Activated T-helper 17 cell treated with anti-CD3 and anti-CD28 coated beads, Interleukin-2, amount 50 U/mL, for 72 hours (primary cell): ENCODE measurements at places on chromosomes 7 and 10. TPM values are rescaled to one million over a fixed set of nuclear protein-coding genes. Genes with fewer than 3 reads are reported as not detected.

DNA sequence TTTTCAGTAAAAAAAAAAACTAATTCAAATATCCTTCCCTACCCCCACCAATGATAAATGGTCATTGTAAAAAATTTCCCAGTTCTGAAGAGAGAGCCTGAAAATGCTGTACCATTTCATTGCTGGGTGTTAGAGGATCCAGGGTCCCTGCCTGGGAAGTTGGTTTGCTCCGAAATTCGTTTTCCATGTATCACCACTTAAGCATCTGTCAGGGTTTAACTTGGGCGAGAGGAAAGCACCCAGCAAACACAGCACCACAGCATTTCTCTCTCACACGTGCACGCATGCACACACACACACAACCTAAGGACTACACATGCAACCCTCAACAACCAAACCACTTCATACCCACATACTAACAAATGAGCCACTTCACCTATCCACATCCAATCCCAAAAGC, 42.1 kb upstream of the EMX2 start:
- no peak for ATAC-seq

DNA sequence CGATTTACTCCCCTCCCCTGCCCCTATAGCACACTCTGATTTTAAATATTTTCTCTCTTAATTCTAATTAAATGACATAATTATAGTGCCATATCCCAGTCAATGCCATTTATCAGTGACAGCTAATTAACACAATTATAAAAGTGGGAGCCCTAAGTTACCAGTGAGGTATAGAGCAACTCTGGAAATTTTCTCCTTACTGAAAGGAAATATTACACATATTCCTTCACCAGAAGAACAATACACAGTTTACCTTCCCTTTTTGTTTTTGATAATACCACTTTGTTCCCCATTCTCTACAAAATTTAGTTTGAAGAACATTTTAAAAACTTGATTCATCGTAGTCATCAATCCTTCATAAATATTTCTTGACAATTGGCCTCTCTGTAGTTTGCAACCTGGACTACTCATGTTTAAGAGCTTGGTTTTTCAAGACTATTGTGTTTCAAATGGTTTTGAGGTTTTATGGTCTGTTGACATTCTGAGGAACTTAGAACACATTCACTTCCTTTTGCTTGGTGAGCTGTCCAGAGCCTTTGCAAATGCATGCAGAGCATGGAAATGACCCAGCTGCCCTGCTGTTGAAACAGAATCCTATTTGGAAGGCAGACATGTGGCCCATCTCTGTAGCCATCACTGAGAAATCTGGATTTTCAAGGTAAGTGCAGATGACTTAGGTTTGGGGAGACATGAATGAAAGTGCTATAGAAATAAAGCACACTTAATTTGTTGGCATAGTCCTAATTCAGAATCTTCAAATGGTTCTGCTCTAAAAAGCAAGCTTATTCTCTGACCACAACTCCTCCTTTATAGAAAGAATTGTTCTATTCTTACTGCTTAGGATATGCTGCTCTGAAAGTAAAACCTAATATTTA, at the start of gene GPR141:
TSS of gene GPR141 (plus strand) at position 521 of the 875 bp plus-strand sequence. CDS start 56,628 bp downstream, outside the sequence.
- no peak for ATAC-seq

DNA sequence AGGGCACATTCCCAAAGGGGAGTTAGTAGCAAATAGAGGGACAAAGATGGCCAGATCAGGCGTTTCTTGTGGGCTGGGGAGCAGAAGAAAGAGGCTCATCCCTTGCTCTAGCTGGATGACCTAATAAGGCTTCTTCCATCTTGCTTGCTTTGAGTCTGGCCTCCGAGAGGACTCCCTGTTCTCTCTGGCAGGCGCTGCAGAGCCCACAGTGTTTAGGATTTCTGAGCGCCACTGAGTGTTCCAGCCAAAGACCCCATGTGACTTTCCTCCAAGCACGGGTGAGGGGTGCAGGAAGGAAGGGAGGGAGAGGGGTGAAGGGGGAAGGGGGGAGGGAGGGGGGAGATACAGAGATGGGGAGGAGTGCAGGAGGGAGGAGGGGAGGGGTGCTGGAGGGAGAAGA, 203.8 kb upstream of the SVIL start:
- no peak for ATAC-seq

DNA sequence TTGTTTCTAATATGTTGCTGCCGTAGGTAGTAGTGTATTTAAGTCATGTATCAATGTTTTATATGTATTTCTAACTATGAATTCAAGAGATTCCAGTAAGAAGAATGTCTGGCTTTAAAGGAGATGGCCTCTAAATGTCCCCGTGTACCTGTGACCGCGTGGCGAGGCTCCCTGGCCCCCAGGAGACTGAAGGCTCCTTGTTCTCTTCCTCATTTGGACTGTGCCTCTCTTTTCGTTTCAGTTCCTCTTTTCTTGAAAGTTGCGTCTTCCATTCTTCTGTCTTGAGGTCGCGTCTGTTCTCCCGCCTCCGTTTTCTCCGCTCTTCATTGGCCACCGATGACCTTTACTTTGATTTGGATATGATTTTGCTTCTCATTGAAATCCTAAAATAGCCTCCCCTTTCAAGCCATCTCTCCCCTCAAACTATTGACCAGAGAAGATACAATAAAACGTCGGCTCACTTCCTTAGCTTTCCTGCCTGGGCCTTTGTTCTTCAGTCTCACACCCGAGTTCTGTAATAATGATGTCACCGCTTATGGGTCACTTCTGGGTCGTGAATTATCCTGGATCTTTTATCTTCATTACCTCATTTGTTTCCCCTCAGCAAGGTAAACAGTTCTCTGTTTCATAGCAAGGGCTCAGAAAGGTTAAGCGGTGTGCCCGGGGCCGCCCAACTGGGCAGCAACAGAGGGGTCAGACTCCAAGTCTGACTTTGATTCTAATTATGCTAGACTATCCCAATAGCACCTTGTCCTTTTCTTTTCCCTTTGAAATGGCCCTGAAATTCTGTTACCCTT, 28.7 kb downstream of the WIPI2 start:
- ATAC-seq = no peak

- no peak for ATAC-seq
These were observed 64.3 kb downstream of the FAM171A1 start for GRCh38 chr10:15306735-15307280.

DNA sequence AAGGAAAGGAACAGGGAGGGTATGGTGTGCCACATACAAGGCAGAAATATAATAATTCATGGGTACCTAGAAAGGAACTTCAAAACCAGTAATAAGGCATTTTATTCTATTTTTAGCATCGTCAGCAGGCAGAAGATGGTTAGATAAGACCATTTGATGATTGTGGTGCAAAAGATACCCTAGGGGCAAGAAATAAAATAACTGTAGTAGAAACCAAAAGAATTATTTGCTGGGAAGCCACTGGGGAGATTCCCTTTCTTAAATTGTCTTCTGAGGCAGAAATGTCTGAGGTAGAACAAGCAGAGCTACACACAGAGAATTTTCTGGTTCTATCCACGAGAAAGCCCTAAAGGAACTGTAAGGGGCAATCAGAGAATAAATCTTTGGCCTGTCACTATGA, 64.3 kb upstream of the PCGF5 start:
- ATAC-seq = no peak

DNA sequence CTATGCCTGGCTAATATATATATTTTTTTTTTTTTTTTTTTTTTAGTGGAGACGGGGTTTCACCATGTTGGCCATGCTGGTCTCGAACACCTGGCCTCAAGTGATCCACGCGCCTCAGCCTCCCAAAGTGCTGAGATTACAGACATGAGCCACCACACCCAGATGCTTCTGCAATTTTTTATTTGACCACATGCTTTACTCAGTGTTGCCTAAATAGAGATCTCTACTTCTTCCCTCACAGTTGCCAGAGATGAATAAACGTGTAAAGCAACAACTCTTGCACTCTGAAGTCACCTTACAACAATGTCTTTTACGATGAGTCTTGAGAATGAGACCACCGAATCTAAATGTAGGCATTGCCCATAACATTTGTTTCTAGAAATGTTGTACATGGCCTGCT, 107.9 kb upstream of the FRMD4A start:
- ATAC-seq = no peak

DNA sequence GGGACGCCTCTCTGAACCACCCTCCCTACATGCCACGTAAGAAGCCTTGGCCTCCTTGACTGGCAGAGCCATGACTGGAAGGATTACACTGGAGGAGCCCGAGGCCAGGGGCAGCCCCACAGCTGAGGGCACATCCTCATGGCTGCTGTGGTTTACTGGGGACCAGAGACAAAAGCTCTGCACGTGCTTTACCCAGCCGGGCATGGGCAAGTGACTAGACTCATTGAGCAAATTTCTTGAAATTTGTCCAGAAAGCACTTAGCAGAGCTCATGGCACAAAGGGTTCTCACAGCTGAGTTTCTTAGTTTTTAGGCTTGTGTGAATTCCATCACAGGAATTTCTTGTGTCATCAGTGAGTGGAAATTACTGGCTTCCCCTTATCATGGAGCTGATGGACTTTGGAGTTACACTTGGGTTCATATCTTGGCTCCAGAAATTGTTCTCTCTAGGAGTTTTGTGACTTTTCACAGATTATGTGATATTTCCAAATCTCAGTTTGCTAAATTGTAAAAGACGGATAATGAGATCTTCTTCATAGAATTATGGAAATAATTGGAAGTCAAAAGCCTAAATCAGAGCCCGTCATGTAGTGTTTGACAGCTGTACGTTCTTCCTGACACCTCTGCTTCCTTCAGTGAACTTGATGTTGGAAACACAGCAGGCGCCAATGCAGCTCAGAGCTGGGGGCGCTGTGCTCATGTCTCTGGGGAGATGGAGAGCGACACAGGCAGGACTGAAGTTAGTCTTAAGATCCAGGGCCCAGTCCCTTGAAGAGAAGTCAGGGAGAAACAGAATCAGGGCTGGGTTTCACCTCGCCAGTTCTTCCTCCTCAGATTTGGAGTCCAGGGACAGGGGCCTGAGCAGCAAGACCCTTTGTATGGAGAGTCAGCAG, 47.7 kb upstream of the MGAM2 start:
- ATAC-seq = no peak

DNA sequence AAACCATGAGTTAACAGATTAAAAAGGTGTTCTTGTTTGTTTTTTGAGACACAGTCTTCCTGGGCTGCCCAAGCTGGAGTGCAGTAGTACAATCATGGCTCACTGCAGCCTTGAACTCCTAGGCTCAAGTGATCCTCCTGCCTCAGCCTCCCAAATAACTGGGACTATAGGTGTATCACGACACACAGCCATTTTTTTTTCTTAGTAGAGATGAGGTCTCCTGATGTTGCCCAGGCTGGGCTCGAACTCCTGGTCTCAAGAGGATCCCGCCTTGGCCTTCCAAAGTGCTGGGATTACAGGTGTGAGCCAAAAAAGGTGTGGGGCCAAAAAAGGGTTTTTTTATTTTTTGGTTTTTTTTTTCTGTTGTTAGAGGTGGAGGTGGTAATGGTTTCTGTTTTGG, 29.3 kb downstream of the KMT2C start:
- ATAC-seq = peak; percentile 15

DNA sequence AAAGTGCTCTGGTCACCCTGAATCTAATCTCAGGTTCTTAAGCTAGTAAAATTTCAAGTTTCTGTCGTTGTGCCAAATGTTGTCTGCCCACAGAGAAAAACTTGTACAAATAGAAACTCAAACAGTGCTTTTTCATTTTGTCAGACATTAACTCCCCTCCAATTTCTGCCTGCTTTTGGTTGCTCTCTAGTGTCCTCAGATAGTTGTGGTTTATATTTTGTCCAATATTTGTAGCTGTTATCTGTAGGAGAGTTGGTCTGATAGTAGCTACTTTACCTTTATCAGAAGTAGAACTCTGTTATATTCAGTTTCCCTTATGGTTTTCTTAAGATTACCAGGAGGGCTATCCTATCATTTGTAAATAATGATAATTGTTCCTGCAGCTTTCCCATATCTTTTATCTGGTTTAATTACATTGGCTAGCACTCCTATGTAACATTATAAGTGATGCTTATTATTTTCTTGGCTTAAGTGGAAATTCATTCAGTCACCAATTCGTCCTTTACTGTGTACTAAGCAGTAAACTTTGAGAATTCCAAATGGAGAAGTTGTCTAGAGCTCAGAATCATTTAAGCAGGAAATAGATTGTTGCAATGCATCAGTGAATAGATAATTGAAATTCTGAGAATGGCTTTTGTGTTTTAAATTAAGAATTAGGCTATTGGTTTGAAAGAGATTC, 91.0 kb downstream of the ANKIB1 start:
- no peak for ATAC-seq

GRCh38 chr7:50246551-50246950, 58.0 kb upstream of the IKZF1 start:
- ATAC-seq = no peak

GRCh38 chr7:55303220-55303619, 61.9 kb upstream of the LANCL2 start:
- ATAC-seq = no peak

GRCh38 chr10:60967260-60967659, 23.3 kb upstream of the RHOBTB1 start:
- no peak for ATAC-seq

The SPDYE11 gene
- total RNA-seq = not detected

The NME8 gene
- total RNA-seq = not detected

The PRKAR2B gene
- 3.4 TPM for total RNA-seq

The FAM180A gene
- not detected for total RNA-seq

The DNMBP gene
- total RNA-seq = 3.0 TPM

The MYO3A gene
- not detected for total RNA-seq

The FGFBP3 gene
- 0.37 TPM for total RNA-seq
